ENCODE measurements at places on chromosomes 7 and 10.

- no peak for DNase-seq
These were observed 772.9 kb downstream of the SORCS3 start for GRCh38 chr10:105413997-105414396.

DNA sequence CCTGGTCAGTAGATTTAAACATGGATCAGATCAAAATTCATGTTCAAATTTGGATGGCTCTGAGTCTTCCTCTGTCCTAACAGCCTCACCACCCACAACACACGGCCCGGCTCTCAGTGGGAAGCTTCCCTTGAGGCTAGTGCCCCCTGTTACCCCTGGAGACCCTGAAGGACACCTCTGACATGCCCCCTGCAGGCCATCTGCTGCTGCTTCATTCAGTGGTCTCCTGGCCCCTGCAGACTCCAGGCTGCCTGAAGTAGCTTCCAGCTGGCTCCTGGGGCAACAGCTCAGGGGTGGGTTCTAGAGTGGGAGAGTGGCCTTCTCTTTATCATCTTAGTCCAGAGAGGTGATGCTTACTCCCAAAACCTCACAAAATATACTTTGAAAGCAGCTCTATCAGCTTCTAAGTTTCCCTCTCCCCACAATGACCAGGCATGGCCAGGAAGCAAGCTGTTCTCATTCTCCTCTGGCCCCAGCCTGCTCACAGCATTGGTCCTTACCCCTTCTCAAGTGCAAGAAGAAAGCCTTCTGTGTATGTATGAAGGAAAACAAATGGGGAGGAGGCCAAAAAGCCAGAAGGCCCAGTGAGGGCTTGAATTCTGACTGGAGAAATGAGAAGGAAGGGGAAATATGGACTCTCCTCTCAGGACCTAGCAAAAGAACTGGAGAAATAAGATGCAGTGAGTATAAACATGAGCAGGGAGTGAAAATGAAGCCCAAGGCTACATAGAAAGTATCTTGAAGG is 189.6 kb upstream of the INHBA start:
- DNase-seq = no peak

DNA sequence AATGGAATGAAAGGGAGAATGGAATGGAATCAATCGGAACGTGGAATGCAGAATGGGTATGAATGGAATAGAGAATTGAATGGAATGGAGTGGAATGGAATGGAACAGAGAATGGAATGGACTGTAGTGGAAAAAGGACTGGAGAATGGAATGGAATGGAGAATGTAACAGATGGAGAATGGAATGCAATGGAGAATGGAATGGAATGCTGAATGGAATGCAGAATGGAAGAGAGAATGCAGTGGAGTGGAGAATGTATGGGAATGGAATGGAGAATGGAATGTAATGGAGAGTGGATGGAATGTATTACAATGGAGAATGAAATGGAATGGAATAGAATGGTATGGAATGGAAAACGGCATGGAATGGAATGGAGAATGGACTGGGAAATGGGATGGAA is 96.9 kb downstream of the NSUN6 start:
- no peak for DNase-seq

GRCh38 chr10:92688927-92689662 is 660 bp upstream of the HHEX start:
- peak; percentile 31 for DNase-seq

Data from colonic mucosa (tissue), 4 donors.